ENCODE measurements at places on chromosomes 7 and 10.
A peak's percentile ranks its signal among the peaks of the same experiment; 100 is the strongest.

- peak; percentile 31 for DNase-seq
Observed at GRCh38 chr10:52314822-52315552, 906 bp downstream of the DKK1 start.

DNA sequence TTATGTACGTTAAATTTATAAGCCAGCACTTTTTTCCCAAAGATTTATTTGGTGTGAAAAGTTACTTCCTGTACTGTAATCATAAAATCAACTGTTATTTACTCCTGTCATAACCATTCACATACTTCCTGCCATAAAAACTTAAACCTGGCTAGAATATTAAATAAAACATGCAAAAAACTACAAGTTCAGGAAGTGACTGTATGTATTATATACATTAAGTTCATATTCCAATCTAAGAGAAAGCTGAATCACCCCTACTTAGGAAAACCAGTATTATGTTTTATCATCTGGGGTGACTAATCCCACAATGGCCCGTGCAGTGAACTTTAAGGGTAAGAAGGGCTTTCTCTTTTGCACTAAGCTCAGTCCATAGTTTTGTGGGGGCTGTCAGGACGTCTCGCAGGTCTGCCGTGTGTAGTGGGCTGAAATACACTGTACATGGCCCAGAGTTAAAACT is 183.7 kb upstream of the KLF14 start:
- DNase-seq = peak; percentile 73

DNA sequence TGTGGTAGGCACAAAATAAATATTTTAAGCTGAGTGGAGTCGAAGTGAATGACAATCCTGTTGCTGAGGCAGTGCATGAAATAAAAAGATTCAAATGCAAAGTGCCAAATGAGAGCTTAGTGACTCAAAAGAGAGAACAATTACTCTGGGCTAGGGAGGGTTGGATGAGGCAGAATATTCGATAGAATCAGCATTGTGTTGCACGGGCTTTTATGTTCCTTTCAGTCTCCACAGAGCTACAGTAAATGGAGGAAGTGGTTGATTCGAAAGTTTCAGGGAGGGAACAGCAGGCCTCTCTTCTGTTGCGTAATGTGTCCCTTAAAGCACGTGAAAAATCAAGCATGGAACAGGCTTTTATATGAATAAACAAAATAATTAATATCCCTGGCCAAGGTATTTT is 599.3 kb upstream of the CELF2 start:
- no peak for DNase-seq

GRCh38 chr7:32896564-32897347 is 5.2 kb upstream of the KBTBD2 start:
- DNase-seq = no peak

- DNase-seq = no peak
Observed at GRCh38 chr7:96152706-96153105, 169.2 kb downstream of the SLC25A13 start.

GRCh38 chr7:95263785-95264362 is 60.5 kb downstream of the PON1 start:
- DNase-seq = no peak

- peak; percentile 47 for DNase-seq
Observed at GRCh38 chr10:121165276-121165675, 314.1 kb downstream of the WDR11 start.

GRCh38 chr10:16674147-16674703 is 143.0 kb downstream of the RSU1 start:
- no peak for DNase-seq

- DNase-seq = peak; percentile 89
Observed at GRCh38 chr10:21315645-21316220, 209.7 kb downstream of the SKIDA1 start.

- no peak for DNase-seq
Observed at GRCh38 chr7:51286401-51286800, 30.2 kb downstream of the COBL start.

DNA sequence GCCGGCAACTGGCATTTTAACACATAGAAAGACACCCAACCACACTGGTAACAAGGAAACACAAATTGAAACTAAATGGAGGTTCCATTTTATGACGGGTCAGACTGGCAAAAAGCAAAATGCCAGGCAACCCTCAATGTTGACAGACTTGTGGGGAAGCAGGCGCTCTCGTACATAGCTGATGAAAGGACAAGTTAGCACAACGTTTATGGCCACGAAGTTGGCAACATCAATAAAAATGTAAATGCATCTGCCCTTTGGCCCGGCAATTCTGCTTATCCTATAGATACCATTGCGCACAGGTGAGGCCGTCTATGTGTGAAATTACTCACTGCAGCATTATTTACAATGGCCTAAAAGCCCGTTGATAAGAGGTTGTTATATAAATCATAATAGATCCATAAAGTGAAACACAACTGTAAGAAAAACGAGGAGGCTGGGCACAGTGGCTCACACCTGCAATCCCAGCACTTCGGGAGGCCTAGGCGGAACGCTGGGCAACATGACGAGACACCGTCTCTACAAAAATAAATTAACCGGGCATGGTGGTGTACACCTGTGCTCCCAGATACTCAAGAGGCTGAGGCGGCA is 39.8 kb downstream of the FOXL3 start:
- DNase-seq = no peak

GRCh38 chr10:59004392-59004791 is 172.1 kb upstream of the PHYHIPL start:
- no peak for DNase-seq

DNA sequence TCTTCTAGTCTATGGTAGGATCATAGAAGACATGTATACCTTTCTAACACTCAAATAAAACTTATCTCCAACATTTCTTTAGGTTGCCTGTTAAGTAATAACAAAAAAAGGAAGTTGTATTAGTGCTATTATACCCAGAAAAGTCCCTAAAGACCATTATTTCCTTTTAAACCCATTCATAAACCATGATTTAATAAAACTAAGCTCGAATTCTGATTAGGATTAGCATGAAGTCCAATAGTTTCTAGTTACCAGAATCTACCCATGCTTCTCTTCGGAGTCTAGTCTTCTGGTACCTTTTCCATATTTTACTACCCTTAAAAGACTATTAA is 62.7 kb downstream of the USP6NL start:
- DNase-seq = no peak

- no peak for DNase-seq
Observed at GRCh38 chr10:71720288-71720687, 710 bp upstream of the C10orf105 start.

DNA sequence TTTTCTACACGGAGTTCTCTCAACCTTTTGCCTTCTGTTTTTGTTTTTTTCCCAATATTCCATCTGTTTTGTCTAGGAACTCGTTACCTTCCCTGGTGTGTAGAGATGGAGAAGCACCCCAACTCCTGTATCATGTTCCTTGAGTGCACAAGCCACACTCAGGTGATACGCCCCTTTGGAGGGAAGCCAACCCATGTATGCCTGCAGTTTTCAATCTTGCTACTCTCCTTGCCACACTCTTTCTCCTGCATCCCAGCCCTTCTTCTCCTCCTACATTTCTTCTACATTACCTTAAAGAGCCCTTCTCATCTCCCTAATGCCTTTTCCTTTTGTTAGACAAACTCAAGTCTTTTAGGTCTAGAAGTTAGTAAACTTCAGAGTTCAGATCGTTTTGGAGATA is 10.2 kb upstream of the SP4 start:
- DNase-seq = no peak

DNA sequence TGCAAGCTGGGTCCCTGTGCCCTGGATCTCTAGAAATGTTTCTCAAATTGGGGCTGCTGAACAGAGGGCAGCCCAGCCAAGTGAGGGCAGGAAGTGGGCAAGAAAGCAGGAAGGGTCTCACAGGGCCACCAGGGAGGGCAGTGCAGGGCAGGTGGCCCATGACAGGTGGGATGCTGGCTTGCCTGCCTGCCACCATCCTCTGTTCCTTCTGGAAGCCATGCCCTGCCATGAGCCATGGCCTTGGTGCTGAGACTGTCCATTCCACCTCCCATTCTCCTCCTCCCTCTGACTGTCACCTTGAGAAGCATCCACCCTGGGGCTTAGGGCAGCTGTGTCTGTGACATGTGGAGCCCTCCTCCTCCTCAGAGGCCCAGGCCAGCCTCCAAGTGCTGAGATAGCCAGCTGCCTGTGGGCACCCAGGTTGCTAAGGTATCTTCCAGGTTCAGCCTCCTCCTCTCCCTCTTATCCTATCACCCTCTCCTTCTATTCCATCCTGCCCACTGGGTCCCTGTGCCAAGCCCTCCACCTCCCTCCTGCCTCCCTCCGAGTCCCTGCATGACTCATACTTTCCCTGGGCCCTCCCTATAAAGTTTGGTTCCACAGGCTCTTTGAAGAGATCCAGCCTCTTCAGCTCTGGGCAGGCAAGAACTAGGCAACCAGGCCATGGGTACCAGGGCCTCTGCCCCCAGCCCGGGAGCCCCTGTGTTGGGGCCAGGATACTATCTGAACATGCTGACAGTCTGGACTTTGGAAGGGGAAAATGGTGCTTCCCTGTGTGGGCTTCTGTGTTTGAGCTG is 1.3 kb downstream of the VSIR start:
- peak; percentile 59 for DNase-seq

DNA sequence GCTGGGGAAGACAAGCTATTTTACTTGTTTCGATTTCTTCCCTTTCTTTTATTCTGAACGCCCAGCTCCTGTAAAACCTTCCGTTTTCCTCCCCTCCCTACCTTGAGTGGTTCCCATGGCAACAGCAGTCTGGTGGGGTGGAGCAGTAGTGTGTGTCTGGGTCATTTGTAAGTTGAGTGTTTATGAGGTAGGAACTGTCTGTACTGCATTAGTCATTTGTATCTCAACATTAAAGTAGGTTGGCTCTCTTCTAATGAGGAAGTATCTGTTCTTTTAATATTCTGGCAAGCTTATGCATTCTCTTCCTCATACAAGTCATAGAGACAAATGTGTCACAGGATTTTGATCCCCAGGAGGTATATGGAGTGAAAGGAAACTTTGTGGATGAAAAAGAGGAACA is 85.3 kb upstream of the CCDC6 start:
- peak; percentile 43 for DNase-seq

- DNase-seq = no peak
Observed at GRCh38 chr10:61986382-61986781, 84.9 kb downstream of the ARID5B start.

DNA sequence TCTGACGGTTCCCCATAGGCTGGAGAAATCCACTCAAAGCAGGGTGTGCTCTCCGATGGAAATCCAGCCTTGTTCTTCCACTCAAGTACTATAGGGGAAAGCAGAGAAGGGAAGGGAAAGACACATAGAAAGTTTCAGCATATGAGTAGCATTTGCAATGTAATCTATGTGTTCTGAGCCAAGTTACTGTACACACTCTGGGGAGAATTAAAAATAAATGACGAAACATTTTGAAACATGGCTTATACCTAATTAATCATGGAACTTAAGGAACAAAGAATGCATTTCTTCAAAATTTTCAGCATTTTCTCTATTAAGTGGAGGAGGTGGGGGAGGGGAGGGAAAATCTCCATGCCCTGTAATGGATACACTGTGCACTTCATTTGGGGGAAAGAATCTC is 198.1 kb upstream of the HABP2 start:
- peak; percentile 49 for DNase-seq
